CD8-positive, alpha-beta memory T cell (primary cell): ENCODE measurements at places on chromosomes 3 and 15.

DNA sequence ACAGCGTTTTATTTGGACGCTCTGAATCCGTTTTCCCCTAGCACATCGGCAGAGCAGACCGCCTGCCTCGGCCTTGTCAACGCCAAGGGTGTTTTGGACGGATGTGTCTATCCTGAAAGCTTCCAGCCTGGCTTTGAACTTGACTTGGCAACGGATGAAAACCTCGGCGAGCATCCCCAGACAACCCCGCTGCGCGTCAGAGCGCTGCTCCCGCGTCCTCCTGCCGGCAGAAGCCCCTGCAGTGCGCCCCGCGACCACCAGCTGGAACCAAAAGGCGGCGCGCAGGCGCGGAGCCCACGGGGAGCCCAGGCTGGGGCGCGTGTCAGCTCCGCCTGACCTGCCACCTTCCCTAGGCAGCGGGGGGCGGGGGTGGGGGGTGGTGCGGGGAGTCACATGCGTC lies 26.2 kb upstream of the ARL8B start:
- DNase-seq: no peak
- H3K27me3 ChIP-seq: peaks cover 3% of the 10 kb centered on the region
- H3K4me3 ChIP-seq: no peak overlapping the region

DNA sequence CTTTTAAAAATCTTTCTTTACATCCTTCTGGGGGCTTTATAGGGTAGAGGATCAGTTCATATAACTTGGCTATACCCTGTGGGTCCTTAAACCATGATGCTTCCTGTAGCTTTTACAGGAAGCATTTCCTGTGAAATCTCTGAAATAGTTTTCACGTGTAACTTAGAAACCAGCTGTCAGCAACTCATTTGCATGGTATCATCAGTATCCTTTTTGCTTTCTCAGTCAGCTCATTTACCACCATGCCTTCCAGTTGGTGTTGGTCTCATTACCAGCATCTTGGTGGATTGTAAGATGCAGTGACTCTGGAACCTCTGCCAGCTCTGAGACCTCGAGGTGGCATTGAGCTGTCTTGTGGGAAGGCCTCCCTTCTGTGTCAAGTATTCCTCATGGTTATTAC lies 96.7 kb upstream of the MYZAP start:
- DNase-seq: no peak
- no peaks in the 10 kb centered on the region for H3K36me3 ChIP-seq
- no peaks in the 10 kb centered on the region for H3K4me1 ChIP-seq
- no peak overlapping the region for H3K4me3 ChIP-seq
- no peaks in the 10 kb centered on the region for H3K27me3 ChIP-seq

GRCh38 chr3:157420606-157421130 lies 16.0 kb upstream of the PTX3 start:
- H3K4me1 ChIP-seq: no peaks in the 10 kb centered on the region
- no peak overlapping the region for H3K27ac ChIP-seq
- H3K4me3 ChIP-seq: no peak overlapping the region
- no peak for DNase-seq
- H3K27me3 ChIP-seq: no peaks in the 10 kb centered on the region
- H3K36me3 ChIP-seq: no peaks in the 10 kb centered on the region

DNA sequence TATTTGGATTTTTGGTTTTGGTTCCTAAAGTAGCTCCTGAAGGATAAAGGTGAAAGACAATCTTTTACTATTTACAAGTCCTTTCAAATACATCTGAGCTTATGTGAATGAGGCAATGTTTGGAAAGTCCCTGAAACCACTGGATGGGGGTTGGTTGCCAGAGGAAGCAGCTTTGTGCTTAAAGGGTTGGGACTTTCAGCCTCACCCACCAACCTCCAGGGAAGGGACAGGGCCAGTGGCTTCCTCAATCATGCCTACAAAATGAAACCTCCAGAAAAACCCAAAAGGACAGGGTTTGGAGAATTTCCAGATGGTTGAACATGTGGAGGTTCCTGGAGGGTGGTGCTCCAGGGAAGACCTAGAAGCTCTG lies 20.9 kb upstream of the ABHD17C start:
- no peak for DNase-seq
- no peak overlapping the region for H3K4me3 ChIP-seq
- no peaks in the 10 kb centered on the region for H3K4me1 ChIP-seq
- H3K27me3 ChIP-seq: peaks cover 4% of the 10 kb centered on the region
- H3K27ac ChIP-seq: no peak overlapping the region

GRCh38 chr15:99452010-99452409 lies 113.8 kb upstream of the MEF2A start:
- H3K4me1 ChIP-seq: peaks cover 12% of the 10 kb centered on the region
- no peaks in the 10 kb centered on the region for H3K36me3 ChIP-seq
- DNase-seq: no peak
- H3K4me3 ChIP-seq: no peak overlapping the region
- H3K27me3 ChIP-seq: no peaks in the 10 kb centered on the region
- H3K27ac ChIP-seq: no peak overlapping the region

- no peak overlapping the region for H3K27ac ChIP-seq
- H3K36me3 ChIP-seq: no peaks in the 10 kb centered on the region
- H3K4me3 ChIP-seq: no peak overlapping the region
- no peaks in the 10 kb centered on the region for H3K27me3 ChIP-seq
Observed at GRCh38 chr3:98763819-98764418, 779 bp downstream of the ST3GAL6 start.

- peaks cover 15% of the 10 kb centered on the region for H3K4me1 ChIP-seq
- H3K27ac ChIP-seq: no peak overlapping the region
- H3K27me3 ChIP-seq: no peaks in the 10 kb centered on the region
- H3K4me3 ChIP-seq: no peak overlapping the region
- DNase-seq: no peak
Observed at GRCh38 chr3:112004187-112004586, 5.5 kb downstream of the TAGLN3 start.

DNA sequence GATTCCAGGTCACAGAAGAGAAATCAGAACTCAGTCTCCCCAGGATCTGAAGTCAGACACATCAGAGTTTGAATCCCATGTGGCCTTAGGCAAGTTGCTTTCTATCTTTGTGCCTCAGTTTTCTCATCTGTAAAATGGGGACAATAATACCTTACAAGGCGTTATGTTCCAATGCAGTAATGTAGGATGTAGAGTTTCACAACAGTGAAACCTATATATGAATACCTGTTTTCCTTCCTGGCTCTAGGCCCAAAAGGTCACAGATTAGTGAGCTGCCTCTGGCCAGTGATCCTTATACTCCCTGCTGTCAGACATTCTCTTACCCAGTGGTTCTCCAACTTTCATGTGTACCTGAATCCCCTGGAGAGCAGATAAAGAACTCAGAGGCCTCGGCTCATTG lies 72.9 kb upstream of the OXTR start:
- H3K27me3 ChIP-seq: no peaks in the 10 kb centered on the region
- no peaks in the 10 kb centered on the region for H3K36me3 ChIP-seq
- DNase-seq: no peak
- no peak overlapping the region for H3K27ac ChIP-seq

DNA sequence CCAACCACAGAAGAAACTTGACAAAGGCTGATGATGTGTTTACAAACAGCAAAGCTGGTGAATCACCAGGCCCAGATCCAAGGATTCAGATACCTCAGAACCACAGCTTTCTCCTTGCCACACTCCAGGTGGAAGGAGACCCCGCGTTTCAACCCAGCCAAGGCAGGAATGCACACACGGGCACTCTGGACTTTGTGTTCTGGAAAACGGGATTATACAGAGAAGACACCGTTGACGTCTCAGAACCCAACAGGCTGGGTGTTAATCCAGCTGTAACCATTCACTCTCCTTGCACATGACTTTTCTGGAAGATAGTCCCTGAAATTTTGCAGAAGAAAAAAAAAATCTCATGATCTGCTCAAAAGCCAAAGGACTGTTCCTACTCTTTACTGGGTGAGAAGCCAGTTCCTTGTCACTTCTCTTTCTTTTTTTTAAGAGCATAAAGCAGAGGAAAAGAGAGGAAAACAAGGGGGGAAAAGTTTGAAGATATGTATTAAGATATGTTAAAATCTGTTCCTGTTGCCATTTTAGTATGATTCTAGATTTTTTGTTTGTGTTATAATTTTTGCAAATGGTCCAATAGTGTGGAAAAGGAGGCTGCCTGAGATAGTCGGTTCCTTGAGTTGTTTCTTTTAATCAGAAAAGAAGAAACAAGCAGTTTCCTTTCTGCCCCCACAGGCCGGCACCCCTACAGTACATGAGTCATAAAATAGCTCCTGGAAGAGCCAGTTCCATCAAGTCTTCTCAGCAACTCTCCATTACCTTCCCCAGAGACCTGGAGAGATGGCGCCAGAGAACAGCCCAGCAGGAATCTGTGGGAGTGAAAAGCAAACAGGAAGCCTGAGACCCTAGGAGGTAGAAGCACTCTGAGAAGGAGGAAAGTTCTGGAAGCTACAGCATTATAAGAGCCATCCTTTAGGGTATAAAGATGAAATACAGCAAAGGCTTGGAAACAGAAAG lies 73.1 kb downstream of the RORA start:
- no peaks in the 10 kb centered on the region for H3K27me3 ChIP-seq
- H3K27ac ChIP-seq: no peak overlapping the region
- no peaks in the 10 kb centered on the region for H3K4me1 ChIP-seq
- no peak overlapping the region for H3K4me3 ChIP-seq

GRCh38 chr15:50773389-50773788 lies 7.9 kb upstream of the SPPL2A start:
- DNase-seq: no peak
- no peaks in the 10 kb centered on the region for H3K27me3 ChIP-seq
- no peaks in the 10 kb centered on the region for H3K36me3 ChIP-seq
- H3K27ac ChIP-seq: no peak overlapping the region
- H3K4me1 ChIP-seq: peaks cover 6% of the 10 kb centered on the region
- H3K4me3 ChIP-seq: no peak overlapping the region

DNA sequence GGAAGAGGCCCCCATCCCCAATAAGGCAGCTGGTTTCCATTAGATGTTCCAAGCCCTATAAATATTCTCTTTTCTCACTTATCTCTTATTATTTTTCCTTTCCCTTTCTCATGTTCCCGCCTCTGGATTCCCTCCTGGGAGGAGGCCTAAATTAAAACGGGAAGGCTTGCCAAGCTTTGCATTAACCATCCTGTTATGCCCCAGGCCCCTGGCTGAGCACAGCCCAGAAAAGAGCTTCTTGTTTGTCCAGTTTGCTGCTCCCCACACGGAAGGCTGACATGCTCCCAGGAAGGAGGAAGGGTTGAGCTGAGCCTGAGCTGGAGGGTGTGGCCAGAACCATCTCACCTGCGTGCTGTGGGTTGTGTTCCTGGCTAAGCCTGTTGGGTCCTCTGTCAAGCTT lies 63.1 kb upstream of the BOC start:
- H3K36me3 ChIP-seq: no peaks in the 10 kb centered on the region
- no peaks in the 10 kb centered on the region for H3K27me3 ChIP-seq
- no peak for DNase-seq

GRCh38 chr3:170128977-170129431 lies 52.5 kb downstream of the PHC3 start:
- no peak overlapping the region for H3K4me3 ChIP-seq
- no peaks in the 10 kb centered on the region for H3K27me3 ChIP-seq
- H3K4me1 ChIP-seq: peaks cover 18% of the 10 kb centered on the region

DNA sequence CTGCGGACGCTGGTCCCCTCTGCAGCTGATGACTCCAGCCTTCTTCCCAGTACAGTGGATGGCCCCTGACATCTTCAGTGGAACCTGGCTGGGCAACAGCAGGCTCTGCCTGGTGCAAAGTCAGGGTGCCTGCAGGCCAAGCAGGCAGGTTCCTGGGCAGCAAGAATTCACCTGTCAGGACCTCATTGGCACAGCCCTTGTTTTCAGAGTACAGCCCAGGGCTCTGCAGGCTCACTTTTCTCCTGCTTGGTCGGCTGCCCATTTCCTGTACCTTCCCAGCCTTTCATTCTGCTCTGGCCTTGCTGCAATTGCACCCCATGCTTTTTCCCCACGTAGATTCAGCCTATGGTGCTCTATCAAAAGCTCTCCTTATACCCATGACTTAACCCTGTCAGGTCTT lies 56.0 kb downstream of the LRTM1 start:
- H3K27me3 ChIP-seq: no peaks in the 10 kb centered on the region
- no peak overlapping the region for H3K27ac ChIP-seq
- no peaks in the 10 kb centered on the region for H3K36me3 ChIP-seq
- no peaks in the 10 kb centered on the region for H3K4me1 ChIP-seq

GRCh38 chr3:78911394-78911793 lies 856.4 kb downstream of the ROBO1 start:
- H3K4me3 ChIP-seq: no peak overlapping the region
- DNase-seq: no peak
- H3K27me3 ChIP-seq: no peaks in the 10 kb centered on the region
- H3K27ac ChIP-seq: no peak overlapping the region
- no peaks in the 10 kb centered on the region for H3K4me1 ChIP-seq
- H3K36me3 ChIP-seq: no peaks in the 10 kb centered on the region

- DNase-seq: no peak
- H3K27ac ChIP-seq: no peak overlapping the region
- no peaks in the 10 kb centered on the region for H3K27me3 ChIP-seq
- H3K36me3 ChIP-seq: no peaks in the 10 kb centered on the region
- H3K4me3 ChIP-seq: no peak overlapping the region
Observed at GRCh38 chr3:46365041-46365440, 5.7 kb upstream of the CCR5 start.

GRCh38 chr3:40873934-40874699 lies 325.2 kb upstream of the CTNNB1 start:
- H3K36me3 ChIP-seq: no peaks in the 10 kb centered on the region
- H3K27ac ChIP-seq: no peak overlapping the region
- no peaks in the 10 kb centered on the region for H3K27me3 ChIP-seq
- H3K4me1 ChIP-seq: no peaks in the 10 kb centered on the region
- DNase-seq: no peak

- no peak for DNase-seq
- H3K27me3 ChIP-seq: no peaks in the 10 kb centered on the region
- no peaks in the 10 kb centered on the region for H3K4me1 ChIP-seq
- no peak overlapping the region for H3K4me3 ChIP-seq
- no peaks in the 10 kb centered on the region for H3K36me3 ChIP-seq
- no peak overlapping the region for H3K27ac ChIP-seq
Observed at GRCh38 chr3:45056608-45057301, 30.7 kb downstream of the CLEC3B start.

GRCh38 chr15:24877174-24877573 lies 77.6 kb upstream of the SNRPN start:
- H3K27me3 ChIP-seq: no peaks in the 10 kb centered on the region
- DNase-seq: no peak
- no peak overlapping the region for H3K27ac ChIP-seq
- no peaks in the 10 kb centered on the region for H3K36me3 ChIP-seq
- no peak overlapping the region for H3K4me3 ChIP-seq

DNA sequence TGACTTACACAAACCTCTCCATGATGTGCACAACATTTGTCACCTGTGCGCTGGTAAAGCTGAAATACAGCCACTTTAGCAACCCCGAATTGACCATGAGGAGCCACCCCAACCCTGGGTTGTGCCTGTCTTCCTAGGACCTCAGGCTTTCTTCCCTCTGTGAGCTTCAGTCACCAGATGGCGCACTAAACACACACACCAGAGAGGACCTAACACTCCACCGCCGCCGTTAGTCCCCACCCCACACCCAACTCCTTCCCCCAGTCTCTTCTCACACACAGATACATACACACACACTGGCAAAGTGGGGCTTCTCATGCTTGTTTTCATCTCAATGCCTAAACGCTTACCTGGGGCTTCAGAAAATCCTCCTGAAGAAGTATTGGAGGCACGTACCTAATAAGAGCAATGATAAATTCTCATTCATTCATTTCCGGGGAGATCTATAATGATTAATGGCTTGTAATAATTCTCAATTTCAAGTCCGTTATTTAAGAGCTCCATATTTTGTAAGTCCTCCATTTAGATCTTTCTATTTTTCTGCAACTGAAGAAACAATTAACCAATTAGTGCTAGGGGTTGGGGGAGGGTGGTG lies 2.1 kb upstream of the CCDC80 start:
- no peaks in the 10 kb centered on the region for H3K36me3 ChIP-seq
- no peaks in the 10 kb centered on the region for H3K27me3 ChIP-seq
- peaks cover 10% of the 10 kb centered on the region for H3K4me1 ChIP-seq
- peak overlapping the region; percentile 34 for H3K4me3 ChIP-seq
- no peak overlapping the region for H3K27ac ChIP-seq
